ENCODE measurements at places on chromosomes 12 and 14.
A peak's percentile ranks its signal among the peaks of the same experiment; 100 is the strongest.

DNA sequence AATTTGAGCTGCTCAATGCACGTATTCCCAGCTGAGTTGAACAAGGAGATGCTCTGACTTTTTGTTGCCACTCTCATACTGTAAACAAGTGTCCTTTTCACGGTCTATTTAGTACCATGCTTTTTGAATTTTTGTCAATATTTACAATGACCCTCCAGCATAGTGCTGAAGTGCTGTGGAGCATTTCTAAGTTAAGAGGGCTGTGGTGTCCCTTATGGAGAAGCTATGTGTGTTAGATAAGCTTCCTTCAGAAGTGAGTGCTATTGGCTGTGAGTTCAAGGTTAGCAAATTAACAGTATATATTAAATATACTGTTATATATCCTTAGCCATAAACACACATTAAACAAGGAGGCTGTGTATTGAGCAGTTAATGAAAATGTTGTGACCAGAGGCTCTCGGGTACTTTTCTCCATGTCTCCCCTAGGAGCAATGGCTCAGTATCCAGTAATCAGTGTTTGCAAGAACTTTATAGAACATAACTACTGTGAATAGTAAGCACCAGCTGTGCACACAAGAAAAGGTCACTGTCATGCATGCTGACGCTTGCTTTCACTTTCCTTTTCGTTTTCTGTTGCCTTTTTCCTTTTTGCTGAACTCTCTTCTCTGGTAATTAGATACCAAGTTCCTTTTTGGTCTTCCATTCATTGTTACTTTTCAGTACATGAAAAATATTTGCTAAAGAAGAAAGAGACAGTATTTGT, 187.2 kb upstream of the NEDD1 start:
- no peak for DNase-seq
- no peaks in the 10 kb centered on the region for H3K27me3 ChIP-seq
- no peaks in the 10 kb centered on the region for H3K4me1 ChIP-seq
- no peak overlapping the region for H3K27ac ChIP-seq
- H3K36me3 ChIP-seq = no peaks in the 10 kb centered on the region
- H3K4me3 ChIP-seq = peak overlapping the region; percentile 60

- no peaks in the 10 kb centered on the region for H3K36me3 ChIP-seq
- no peak overlapping the region for H3K27ac ChIP-seq
- no peaks in the 10 kb centered on the region for H3K27me3 ChIP-seq
- no peaks in the 10 kb centered on the region for H3K4me1 ChIP-seq
- no peak for DNase-seq
- no peak overlapping the region for H3K4me3 ChIP-seq
Measured at GRCh38 chr12:104378427-104378826, 74.9 kb downstream of the EID3 start.

- DNase-seq = no peak
- no peaks in the 10 kb centered on the region for H3K4me1 ChIP-seq
- no peak overlapping the region for H3K4me3 ChIP-seq
Measured at GRCh38 chr14:56300495-56300894, 182.3 kb downstream of the PELI2 start.

DNA sequence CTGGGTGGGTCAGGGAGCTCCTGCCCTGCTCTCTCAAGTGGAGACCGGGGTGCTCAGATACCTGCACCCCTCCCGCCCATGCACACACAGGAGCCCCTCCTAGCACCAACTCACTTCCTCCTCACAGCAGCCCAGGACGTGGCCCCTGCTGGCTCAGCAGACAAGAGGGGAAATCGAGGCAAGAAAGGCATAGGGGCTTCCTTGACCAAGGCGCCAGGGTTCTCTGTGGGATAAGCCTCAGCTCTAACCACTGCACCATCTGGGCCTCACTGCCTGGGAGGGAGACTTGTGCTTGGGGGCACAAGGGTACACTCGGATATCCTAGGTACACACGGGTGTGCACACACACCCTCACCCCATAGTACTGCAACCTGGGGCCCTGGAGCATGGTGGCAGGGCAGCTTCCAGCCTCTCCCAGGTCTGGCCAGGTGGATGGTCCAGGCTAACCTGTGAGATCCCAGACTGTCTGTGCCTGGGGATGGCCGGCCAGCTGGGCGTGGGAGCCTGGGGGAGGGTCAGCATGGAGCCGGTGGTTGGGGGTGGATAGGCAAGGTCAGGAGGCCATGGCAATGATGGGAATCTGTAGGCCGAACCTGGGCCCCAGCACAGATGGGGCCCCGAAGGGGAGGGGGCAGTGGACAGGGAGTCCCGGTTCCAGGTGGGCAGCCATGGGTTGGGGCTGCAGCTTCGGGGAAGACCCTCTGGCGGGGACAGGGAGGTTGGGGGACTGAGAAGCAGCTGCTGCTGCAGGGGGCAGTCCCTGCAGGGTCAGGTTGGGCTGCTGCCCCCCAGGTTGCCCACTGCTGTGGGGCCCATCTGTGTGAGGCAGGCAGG, 312.4 kb downstream of the TMEM121 start:
- H3K27ac ChIP-seq = no peak overlapping the region
- no peaks in the 10 kb centered on the region for H3K36me3 ChIP-seq

DNA sequence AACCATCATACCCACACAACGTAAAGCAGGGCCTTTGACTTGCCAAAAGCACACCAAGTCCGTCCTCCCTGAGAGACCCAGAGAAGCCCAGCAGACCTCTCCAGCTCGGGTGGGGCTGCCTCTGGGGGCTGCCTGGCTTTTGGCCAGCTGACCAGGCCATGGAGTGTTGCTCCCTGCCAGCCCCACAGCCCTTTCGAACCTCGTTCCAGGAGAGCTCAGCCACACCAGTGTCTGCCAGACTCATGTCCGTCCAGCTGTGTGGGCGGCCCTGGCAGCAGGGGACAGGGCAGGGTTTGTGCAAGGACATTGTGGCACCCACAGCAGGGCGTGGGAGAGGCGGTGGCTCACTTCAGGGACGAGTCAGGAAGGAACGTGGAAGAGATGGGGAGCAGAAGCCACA, 22.6 kb upstream of the IRF2BPL start:
- H3K27ac ChIP-seq = peak overlapping the region; percentile 79
- peak overlapping the region; percentile 17 for H3K4me3 ChIP-seq
- H3K4me1 ChIP-seq = peaks cover 14% of the 10 kb centered on the region

- no peaks in the 10 kb centered on the region for H3K27me3 ChIP-seq
- DNase-seq = no peak
- H3K4me3 ChIP-seq = peak overlapping the region; percentile 78
- no peaks in the 10 kb centered on the region for H3K36me3 ChIP-seq
- peaks cover 21% of the 10 kb centered on the region for H3K4me1 ChIP-seq
Measured at GRCh38 chr14:66507181-66507721, 696 bp upstream of the GPHN start.

- H3K27me3 ChIP-seq = no peaks in the 10 kb centered on the region
- H3K36me3 ChIP-seq = no peaks in the 10 kb centered on the region
- H3K27ac ChIP-seq = no peak overlapping the region
- no peak for DNase-seq
- no peak overlapping the region for H3K4me3 ChIP-seq
Measured at GRCh38 chr14:68675233-68675577, 117.7 kb downstream of the ZFP36L1 start.

DNA sequence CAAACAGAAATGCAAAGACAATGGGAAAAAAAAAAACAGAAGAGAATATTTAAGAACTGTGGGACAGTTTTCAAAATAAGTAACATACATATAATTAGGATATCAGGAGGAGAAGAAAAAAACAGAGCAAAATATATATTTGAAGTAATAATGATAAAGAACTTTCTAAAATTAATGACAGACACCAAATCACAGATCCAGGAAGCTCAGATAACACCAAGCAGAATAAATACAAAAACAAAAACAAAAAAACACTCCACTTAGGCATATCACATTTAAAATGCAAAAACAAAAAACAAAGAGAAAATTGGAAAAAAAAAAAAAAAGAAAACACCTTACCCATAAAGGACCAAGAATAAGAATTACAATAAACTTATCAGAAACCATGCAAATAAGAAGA, 9.6 kb upstream of the RFX4 start:
- no peaks in the 10 kb centered on the region for H3K4me1 ChIP-seq
- no peaks in the 10 kb centered on the region for H3K36me3 ChIP-seq
- DNase-seq = no peak
- H3K27me3 ChIP-seq = no peaks in the 10 kb centered on the region

DNA sequence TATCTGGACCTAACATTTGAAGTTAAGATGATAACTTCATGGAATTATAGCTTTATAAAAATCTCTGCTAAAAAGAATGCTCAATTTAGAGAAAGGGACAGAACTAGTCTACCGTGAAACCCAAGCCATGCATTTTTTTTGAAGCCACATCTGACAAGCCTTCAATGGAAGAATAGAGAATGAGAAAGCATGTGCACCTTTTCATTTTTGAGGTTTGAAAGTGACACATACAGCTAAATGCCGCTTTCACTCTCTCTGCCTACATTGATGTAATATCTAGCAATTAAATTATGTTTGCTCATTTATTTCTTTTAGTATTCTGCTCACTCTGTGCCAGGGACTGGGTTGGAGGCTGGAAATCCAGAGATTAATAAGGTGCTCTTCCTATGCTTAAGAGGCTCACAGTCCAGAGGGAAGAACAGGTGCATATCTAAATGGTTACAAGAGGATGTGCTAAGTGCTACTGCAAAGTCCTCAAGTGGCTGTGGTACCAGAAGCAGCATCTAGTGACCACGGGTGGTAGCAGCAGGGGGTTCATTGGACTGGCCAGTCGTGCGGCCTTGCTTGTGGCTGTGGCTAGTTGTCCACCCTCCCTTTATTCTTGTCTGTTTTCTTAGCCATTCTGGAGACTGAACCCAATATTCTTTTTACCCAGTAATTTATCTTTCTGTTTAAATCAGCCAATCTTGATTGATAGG, 60.4 kb downstream of the PPP1R36 start:
- DNase-seq = no peak
- no peak overlapping the region for H3K4me3 ChIP-seq
- peaks cover 16% of the 10 kb centered on the region for H3K4me1 ChIP-seq
- H3K36me3 ChIP-seq = no peaks in the 10 kb centered on the region

- H3K4me1 ChIP-seq = peaks cover 14% of the 10 kb centered on the region
- H3K27ac ChIP-seq = peak overlapping the region; percentile 29
- DNase-seq = no peak
- no peaks in the 10 kb centered on the region for H3K36me3 ChIP-seq
- peak overlapping the region; percentile 19 for H3K4me3 ChIP-seq
Measured at GRCh38 chr14:31505411-31505810, 17.6 kb upstream of the GPR33 start.

DNA sequence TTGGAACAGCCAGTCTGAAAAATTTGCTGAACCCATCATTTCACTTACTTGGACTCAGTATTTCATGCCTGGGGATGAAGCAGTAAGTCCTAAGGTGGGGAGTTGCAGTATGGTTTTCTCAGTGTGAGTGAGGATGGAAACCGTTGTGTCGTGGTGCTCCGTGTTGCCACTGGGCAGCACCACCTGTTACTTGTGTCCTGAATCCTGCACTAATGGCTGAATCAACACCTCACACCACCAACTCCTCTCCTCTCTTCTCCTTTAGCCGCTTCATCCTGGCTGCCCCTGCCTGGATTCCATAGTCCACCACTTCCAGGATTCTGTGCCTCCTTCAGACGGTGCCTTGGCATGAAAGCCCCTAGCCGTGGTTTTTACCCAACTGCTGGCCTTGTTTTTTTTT, 3.0 kb upstream of the EP400 start:
- H3K27me3 ChIP-seq = no peaks in the 10 kb centered on the region
- peaks cover 25% of the 10 kb centered on the region for H3K4me1 ChIP-seq
- no peak overlapping the region for H3K4me3 ChIP-seq
- H3K36me3 ChIP-seq = peaks cover 10% of the 10 kb centered on the region
- no peak overlapping the region for H3K27ac ChIP-seq
- no peak for DNase-seq

DNA sequence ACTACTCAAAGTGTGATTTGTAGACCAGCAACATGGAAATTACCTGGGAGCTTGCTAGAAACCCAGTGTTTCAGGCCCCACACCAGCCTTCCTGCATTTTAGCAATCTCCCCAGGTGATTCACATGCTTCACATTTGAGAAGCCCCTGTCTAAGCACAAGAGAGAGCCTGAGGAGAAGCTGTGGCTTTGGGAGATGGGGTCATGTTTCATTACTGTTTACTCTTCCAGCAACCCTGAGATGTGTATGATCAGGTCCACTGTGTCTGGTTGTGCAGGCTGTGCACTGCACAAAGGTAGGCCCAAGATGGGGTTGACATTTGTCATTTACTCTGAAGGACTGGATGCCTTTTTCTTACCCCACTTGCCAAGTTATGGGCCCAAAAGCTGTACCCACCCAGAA, 190.1 kb downstream of the SLC41A2 start:
- no peak for DNase-seq
- no peak overlapping the region for H3K27ac ChIP-seq
- H3K27me3 ChIP-seq = no peaks in the 10 kb centered on the region
- H3K4me1 ChIP-seq = no peaks in the 10 kb centered on the region
- no peak overlapping the region for H3K4me3 ChIP-seq
- H3K36me3 ChIP-seq = no peaks in the 10 kb centered on the region

DNA sequence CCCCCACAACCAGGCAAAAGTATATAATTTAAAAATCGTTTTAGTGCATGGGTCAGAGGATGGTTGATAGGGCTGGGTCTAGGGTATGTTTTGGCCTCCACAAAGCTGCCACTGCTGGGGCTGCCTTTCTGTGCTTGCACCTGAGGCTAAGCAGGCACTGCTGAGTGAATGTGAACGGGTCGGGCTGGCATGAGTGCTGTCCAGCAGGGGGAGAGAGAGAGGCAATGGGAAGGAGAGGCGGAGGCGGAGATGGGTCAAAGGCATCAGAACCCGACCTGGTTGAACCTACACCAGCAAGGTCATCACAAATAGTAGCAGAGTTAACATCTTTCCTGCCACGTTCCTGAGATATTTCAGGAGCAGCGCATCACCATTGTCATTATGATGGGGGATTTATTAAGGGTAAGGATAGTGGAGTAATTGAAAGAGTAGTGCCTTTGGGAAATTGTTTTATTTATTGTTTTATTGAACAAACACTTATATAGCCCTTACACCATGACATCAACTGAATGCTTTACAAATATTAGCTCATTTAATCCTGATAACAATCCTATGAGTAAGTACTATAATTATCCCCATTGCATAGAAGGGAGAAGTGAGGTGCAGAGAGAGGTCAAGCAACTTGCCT, 5.8 kb upstream of the NRXN3 start:
- H3K4me1 ChIP-seq = no peaks in the 10 kb centered on the region
- no peaks in the 10 kb centered on the region for H3K27me3 ChIP-seq
- no peaks in the 10 kb centered on the region for H3K36me3 ChIP-seq
- no peak overlapping the region for H3K4me3 ChIP-seq
